ENCODE measurements at places on chromosomes 7 and 10. TPM values are rescaled to one million over a fixed set of nuclear protein-coding genes. Genes with fewer than 3 reads are reported as not detected.

Gene LRRD1
- total RNA-seq, result not detected

Gene DENND2A
- total RNA-seq, result 4.9 TPM

Gene EIF5AL1
- total RNA-seq, result not detected

Gene PODXL
- 23.0 TPM for total RNA-seq

Gene GNGT1
- total RNA-seq, result not detected

Gene UCN3
- total RNA-seq, result not detected

Gene NAT16
- not detected for total RNA-seq

DNA sequence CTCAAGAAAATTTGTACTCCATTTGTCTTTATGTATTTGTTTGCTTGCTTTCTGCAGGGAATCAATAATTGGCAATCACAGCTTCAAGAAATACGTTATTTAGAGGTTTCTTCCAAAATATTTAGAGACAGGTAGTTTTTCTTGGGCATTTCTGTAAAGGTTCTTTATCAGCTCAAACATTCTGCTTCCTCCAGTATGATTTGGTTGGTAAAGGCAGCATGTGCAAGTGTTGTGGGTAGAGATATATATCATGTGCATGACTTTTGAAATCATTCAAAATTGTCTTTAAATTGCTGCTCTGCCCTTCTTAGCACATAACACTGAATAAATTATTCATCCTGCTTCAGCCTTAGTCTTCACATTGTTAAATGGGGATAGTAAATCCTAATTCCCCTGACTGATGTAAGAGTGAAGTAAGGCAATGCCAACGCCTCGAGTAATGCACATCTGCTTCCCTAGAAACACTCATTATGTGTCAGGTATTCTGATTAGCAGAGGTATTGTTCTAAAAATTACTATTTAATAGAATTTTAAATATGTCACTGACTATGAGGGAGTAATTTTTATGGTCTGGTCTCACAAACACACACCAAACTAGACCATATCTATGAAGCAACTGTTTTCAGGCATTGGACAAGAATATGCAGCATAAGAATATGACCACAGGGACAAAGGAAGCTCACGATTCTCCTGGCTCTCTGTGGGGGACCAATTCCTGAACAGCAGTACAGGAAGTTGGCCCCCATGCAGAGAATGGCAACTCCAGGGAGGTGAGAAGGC, 77.3 kb upstream of the AKR1E2 start:
- no peak for DNase-seq
- no peak overlapping the region for H3K4me3 ChIP-seq
- H3K27me3 ChIP-seq, result no peaks in the 10 kb centered on the region
- H3K36me3 ChIP-seq, result no peaks in the 10 kb centered on the region
- no peak overlapping the region for H3K27ac ChIP-seq

DNA sequence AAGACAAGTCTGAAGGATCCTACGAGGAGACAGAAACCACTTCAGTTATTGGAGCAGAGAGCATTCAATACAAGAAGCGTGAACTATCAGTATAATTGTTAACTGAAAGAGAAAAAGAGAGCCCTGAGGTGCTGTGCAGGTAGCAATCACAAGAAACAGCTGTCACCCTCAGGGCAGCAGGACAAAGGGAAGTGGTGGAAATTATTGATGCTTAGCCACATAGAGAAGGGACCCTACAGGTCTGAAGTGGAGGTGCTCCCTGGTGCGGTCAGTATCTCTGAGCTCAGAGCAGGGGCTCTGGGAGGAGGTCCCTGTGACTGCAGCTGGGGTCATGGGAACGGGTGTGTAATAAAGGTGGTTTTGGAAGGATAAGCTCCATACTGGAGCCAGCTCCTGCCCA, 97.8 kb upstream of the KLF6 start:
- H3K4me1 ChIP-seq, result peaks cover 17% of the 10 kb centered on the region
- H3K4me3 ChIP-seq, result no peak overlapping the region
- H3K36me3 ChIP-seq, result no peaks in the 10 kb centered on the region
- no peak for DNase-seq

GRCh38 chr7:129804890-129805719, 147.7 kb downstream of the UBE2H start:
- no peak overlapping the region for H3K27ac ChIP-seq
- no peak for DNase-seq
- H3K36me3 ChIP-seq, result no peaks in the 10 kb centered on the region

- no peak overlapping the region for H3K4me3 ChIP-seq
- H3K36me3 ChIP-seq, result no peaks in the 10 kb centered on the region
- H3K4me1 ChIP-seq, result no peaks in the 10 kb centered on the region
- no peak for DNase-seq
Observed at GRCh38 chr7:157907091-157907490, 570.3 kb downstream of the DNAJB6 start.

DNA sequence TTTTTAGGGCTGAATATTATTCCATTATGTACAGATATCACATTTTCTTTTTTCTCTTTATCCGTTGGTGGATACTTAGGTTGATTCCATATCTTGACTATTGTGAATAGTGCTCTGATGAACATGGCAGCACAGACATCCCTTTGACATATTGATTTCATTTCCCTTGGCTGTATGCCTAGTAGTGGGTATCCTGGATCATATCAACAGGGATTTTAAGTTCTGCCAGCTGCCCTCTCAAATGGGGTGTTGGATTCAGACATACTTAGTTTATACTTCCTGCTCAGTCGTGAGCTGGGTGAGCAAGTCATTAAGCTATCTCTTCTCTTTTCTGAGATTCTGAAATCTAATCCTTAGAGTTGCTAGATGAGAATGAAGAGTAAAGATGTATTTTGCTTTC, 139.6 kb upstream of the SORCS3 start:
- no peaks in the 10 kb centered on the region for H3K27me3 ChIP-seq
- no peaks in the 10 kb centered on the region for H3K4me1 ChIP-seq
- H3K4me3 ChIP-seq, result no peak overlapping the region
- no peak overlapping the region for H3K27ac ChIP-seq
- DNase-seq, result no peak

DNA sequence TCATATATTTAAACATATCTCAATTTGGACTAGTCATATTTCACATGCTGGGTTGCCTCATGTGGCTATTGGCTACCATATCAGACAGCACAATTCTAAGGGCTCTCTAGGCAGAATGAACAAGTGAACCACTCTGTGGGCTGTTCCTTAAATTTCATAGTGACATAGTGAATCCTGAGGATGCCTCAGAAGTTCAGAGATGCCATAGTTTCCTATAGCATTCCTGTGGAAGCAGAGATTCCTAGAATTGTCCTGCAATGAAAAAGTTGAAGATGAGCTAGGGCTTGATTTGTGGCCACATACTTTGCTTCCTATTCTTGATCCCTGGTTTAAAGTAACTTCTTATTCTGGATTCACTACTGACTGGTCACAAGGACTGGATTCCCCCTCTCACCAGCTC, 35.6 kb downstream of the MKX start:
- H3K36me3 ChIP-seq, result no peaks in the 10 kb centered on the region
- H3K4me3 ChIP-seq, result no peak overlapping the region
- no peak for DNase-seq
- no peaks in the 10 kb centered on the region for H3K27me3 ChIP-seq
- peaks cover 21% of the 10 kb centered on the region for H3K4me1 ChIP-seq
- no peak overlapping the region for H3K27ac ChIP-seq

- H3K36me3 ChIP-seq, result no peaks in the 10 kb centered on the region
- no peak overlapping the region for H3K4me3 ChIP-seq
- H3K27ac ChIP-seq, result no peak overlapping the region
- H3K27me3 ChIP-seq, result no peaks in the 10 kb centered on the region
- no peaks in the 10 kb centered on the region for H3K4me1 ChIP-seq
Observed at GRCh38 chr10:52875336-52875735, 102.8 kb upstream of the MBL2 start.

Data from thoracic aorta (tissue), 2 donors.